Stimulated activated CD8-positive, alpha-beta memory T cell treated with anti-CD3 and anti-CD28 coated beads, Interleukin-12 subunit alpha, Interleukin-12 subunit beta, amount 100 ng/mL, for 1 hour (primary cell): ENCODE measurements at places on chromosomes 11 and 22.

- DNase-seq: no peak
Observed at GRCh38 chr22:19687561-19688300, 26.6 kb upstream of the SEPTIN5 start.

DNA sequence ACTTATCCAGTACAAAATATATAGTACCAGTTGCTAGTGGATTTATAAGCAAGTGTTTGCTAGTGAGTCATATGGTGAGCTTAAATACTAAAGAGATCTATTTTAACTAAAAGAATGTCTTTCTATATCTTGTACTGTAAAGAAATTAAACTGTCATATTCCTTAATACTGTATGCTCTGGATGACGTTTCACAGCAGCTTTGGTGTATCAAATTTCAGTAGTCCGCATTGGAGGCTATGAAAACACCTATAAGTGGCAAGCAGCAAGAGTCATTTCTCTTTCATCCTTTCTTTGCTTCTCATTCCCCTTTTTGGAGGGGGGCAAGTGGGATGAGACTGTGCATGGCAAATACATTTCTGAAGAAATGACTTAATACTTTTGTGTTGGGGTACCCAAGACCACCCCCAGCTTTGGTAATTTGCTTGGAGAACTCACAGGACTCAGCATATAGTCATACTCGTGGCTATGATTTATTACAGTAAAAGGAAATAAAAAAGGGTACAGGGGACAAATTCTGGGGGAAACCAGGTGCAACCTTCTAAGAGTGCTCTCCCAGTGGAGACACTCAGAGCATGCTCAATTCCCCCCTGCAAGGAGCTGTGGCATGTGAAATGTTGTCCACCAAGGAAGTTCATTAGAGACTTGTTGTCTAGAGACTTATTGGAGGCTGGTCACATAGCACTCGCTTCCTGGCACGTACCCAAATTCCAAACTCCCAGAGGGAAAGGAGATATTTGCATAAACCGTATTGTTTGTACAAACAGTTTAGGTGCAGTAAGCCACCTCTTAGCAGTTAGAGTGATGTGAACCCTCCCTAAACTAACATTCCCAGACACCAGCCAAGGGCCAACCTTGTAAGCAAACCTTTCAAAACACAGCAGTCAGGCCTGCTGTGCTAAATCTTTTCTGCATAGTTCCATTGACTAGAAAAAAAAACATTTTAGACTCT, 210.8 kb downstream of the PGR start:
- DNase-seq: no peak

GRCh38 chr11:117618982-117619355, 178.0 kb downstream of the DSCAML1 start:
- DNase-seq: no peak

GRCh38 chr11:81596704-81597103, 1137.0 kb downstream of the FAM181B start:
- no peak for DNase-seq

GRCh38 chr11:133306019-133306418, 226.3 kb downstream of the OPCML start:
- no peak for DNase-seq

DNA sequence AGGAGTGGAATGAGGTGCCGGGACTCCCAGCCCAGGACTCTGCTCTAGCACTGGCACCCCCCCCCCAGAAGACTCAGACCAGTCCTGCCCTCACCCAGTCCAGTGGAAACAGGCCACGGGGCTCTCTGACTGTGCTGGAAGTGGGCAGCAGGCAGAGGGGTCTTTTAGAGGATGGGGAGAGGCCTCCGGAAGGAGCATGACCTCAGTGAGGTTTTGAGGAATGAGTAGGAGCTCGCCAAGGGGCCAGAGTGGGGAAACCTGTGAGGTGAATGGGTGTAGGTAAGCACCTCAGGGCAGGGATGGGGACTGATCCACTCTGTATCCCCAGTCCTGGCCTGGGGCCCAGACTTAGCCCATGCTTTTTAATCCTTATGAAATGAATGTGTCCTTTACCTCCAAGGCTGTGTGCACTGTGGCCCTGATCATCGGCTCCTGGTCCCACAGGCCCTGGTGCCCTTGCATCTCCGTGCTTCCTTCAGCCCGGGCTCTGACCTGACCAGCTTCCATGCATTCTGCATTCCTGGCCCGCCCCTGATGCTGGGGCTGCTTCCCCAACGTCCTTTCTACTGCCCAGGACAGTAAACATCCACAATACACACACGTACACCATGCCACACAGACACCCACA, 24.4 kb upstream of the RFPL3 start:
- no peak for DNase-seq
